ENCODE measurements at places on chromosomes 1 and 21.

GRCh38 chr1:10484521-10484920 lies 9.8 kb downstream of the PEX14 start:
- DNase-seq, result no peak

- DNase-seq, result no peak
These were observed 74.6 kb upstream of the TENT5C start for GRCh38 chr1:117531222-117531621.

DNA sequence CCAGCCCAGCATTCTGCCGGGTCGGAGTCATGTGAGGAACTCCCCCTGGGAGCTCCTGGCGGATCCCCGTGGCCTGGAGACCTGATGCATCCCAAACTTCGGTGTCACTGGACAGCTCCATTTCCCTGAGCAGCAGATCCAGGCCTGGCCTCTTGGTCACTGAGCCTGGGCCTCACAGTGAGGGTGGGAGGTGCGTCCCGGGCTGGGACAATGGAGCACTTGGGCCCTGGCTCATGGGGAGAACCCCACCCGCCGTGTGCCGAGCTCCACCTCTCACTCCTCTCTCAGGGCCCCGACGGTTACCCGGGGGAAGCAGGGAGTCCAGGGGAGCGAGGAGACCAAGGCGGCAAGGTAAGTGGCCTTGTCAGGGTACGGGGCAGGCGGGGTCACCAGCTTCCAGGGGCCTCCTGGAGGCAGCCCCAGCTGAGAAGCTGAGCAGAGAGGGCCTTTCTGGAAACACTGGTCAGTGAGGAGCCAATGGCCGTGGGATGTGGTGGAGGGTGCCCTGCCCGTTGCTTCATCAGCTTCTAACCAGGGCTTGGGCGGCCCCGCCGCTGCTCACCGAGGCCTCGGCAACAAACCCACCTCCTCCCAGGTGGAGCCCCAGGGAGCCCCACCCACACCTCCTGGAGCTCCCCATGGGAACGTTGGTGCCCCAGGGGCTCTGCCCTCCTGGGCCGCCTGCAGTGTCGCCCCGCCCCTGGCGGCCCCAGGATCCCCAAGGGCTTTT lies 19.8 kb downstream of the COL6A2 start:
- DNase-seq, result no peak

DNA sequence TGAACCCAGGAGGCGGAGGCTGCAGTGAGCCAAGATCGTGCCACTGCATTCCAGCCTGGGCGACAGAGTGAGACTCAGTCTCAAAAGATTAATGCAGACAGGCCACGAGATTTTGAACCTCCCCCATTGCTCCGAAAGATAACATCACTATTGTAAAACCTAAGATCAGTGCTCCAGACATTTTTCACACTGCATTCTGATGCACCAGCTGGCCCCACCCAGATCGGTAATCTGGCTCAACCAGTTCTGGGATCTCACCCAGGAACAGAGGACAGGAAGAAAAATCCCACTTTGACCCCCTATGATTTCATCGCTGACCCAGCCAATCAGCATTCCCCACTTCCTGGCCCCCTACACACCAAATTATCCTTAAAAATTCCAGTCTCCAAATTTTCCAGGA lies 10.7 kb upstream of the CSRP1 start:
- DNase-seq, result no peak

DNA sequence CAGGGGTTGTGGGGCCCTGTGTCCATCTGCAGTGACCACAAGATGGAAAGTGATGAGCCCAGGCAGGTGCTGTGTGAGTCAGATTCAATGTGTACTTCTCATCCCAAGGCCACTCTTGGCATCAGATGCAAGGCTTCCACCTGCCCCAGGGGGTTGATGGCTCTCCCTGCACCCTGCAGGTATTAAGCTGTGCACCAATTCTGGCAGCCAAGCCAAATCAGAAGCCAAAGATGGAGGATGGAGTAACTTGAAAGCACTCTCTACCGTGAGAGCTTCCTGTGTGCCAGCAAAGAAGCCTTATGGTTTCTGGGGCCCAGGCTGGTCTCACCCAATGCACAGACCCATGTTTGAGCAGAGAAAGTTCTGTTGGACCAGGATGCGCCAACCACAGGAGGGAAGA lies 44.3 kb upstream of the TENT5C start:
- no peak for DNase-seq

DNA sequence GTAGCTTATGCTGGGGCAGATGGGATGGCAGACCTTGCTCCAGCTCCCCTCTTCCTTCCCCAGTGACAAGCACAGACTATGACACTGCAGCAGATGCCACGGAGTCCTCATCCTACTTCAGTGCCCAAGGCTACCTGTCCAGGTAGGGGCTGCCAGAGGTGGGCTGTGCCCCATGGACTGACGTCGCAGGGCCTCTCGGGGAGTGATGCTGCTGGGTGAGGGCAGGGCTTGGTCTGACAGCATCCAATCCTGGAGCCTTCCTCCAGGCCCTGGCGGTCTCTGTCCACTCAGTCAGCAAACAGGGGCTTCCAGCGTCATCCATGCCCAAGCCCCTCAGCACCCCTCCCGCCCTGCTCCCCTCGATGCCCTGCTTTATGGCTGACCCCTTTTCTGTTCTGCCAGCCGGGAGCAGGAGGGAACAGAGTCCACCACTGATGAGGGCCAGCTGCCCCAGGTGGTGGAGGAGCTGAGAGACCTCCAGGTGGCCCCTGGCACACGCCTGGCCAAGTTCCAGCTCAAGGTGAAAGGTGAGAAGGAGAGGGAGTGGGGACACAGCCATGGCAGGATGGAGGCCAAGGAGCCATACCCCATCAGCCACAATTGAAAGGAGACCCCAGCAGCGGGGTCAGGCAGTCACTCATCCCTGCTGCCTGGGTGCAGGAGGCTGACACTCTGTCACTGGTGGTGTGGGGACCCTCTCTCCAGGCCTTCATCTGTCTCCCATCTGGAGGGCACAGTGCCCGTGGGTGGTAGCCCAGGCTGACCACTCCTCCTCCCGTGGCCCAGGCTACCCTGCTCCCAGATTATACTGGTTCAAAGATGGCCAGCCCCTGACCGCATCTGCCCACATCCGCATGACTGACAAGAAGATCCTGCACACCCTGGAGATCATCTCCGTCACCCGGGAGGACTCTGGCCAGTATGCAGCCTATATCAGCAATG lies 73.6 kb downstream of the TRIM11 start:
- DNase-seq, result no peak

GRCh38 chr1:221087919-221088318 lies 208.7 kb downstream of the HLX start:
- DNase-seq, result no peak

- no peak for DNase-seq
These were observed 35.5 kb downstream of the ITGB3BP start for GRCh38 chr1:63487336-63488065.

- DNase-seq, result no peak
These were observed 2.7 kb downstream of the DDX20 start for GRCh38 chr1:111758373-111758772.

Data from Karpas-422 (cell line).